ENCODE measurements at places on chromosomes 2 and 18.

DNA sequence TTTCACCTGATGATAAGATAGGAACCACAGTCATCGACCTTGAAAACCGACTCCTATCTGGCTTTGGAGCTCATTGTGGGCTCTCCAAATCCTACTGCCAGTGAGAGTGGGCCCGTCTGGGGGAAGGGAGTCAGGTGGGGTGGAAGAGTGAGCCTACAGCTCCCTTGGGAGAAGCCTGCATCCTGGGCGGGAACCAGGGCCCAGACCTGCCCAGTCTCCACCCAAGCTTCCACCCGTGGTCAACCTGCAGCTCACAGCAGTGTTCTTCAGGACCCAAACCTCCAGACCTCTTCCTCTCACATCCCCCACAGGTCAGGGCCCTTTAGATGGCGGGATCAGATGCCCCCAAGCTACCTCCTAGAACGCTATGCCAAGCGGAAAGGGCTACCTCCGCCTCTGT lies 40.2 kb downstream of the LMAN2L start:
- no peak for DNase-seq

DNA sequence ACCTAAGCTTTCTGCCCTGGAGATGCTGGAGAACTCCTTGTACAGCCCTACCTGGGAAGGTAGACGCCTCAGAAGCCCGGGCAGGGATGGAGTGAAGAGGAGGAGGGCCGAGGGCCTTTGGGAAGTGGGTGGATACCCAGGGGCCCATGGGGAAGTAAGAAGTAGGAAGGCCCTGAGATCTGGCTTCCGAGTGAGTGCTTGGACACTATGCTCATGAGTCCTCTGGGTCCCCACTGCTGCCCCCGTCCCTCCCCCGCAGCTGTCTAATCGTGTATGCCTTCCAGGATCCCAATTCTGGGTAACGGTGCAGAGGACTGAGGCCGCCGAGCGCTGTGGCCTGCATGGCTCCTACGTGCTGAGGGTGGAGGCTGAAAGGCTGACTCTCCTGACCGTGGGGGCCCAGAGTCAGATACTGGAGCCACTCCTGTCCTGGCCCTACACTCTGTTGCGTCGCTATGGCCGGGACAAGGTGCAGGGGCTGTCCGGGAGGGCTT lies 1.1 kb downstream of the DOK1 start:
- no peak for DNase-seq

DNA sequence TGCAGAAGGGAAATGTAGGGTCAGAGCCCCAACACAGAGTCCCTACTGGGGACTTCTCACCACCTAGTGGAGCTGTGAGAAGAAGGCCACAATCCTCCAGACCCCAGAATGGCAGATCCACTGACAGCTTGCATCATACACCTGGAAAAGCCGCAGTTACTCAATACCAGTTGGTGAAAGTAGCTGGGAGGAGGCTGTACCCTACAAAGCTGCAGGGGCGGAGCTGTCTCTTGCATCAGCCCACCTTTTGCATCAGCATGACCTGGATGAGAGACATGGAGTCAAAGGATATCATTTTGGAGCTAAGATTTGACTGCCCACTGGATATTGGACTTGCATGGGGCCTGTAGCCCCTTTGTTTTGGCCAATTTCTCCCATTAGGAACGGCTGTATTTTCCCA lies 237.3 kb downstream of the CALCRL start:
- no peak for DNase-seq

DNA sequence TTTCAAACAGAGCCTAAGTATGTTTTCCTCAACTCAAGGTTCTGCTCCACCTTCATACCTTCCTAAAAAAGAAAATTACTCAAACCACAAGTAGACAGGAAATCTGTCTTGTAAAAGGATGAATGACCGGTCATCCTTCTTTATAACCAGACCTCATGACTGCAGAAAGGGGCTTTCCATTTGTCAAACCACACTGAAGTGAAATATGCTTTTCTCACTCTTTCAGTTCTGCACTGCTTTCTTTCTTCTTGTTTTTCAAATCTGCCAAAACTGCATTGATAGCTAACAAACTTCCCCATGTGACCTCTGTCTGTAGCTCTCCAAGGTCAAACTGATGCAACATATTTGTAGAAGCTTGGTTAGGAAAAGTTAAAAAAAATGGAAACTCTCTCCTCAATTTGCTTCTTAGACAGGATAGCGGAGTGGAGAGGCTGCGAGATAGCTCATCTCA lies 308.9 kb upstream of the CCDC68 start:
- DNase-seq = no peak
